AG04450 (cell line): ENCODE measurements at places on chromosomes 6 and 20. TPM values are rescaled to one million over a fixed set of nuclear protein-coding genes. Genes with fewer than 3 reads are reported as not detected.

DNA sequence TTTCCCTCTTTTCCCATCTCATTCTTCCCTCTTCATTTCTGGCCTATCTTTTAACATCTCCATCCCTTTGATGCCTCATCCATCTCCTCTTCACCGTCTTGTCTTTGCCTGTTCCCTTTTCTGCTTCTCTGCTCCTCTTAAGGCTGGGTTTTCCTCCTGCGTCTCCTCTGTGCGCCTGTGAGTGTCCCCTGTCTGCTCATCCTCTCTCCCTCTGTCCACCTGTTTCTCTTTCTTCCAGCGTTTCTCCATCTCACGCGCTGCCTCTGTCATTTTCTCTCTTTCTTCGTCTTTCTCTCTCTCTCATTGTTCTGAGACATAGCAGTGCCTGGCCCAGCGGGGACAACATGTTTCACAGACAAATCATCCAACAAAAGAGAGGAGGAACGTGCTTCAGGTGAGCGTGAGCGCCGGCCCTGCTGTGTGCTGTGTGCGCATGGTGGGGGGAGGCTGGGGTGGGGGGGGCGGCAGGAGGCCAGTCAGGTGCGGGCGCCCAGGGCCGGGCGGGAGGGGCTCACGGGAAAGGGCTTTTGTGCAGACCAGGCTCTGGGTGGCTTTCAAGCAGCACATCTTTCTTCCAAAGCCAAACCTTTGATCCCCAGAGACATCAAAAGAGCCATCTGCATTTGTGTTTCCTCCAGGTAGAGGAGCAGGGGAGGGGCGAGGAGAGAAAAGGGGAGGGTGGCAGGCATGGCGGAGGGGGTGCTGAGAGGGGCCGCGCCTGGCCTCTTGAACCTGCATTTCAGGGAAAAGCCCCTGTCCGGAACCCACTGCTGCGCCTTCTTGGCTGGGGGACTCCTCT is 121.3 kb downstream of the VEGFA start:
- no peak for DNase-seq

Gene FOXA2
- polyA plus RNA-seq: not detected in 2 replicates

Gene CNR1
- polyA plus RNA-seq: not detected in 2 replicates

- DNase-seq: no peak
Measured at GRCh38 chr6:56652231-56652630, 9.5 kb upstream of the DST start.

DNA sequence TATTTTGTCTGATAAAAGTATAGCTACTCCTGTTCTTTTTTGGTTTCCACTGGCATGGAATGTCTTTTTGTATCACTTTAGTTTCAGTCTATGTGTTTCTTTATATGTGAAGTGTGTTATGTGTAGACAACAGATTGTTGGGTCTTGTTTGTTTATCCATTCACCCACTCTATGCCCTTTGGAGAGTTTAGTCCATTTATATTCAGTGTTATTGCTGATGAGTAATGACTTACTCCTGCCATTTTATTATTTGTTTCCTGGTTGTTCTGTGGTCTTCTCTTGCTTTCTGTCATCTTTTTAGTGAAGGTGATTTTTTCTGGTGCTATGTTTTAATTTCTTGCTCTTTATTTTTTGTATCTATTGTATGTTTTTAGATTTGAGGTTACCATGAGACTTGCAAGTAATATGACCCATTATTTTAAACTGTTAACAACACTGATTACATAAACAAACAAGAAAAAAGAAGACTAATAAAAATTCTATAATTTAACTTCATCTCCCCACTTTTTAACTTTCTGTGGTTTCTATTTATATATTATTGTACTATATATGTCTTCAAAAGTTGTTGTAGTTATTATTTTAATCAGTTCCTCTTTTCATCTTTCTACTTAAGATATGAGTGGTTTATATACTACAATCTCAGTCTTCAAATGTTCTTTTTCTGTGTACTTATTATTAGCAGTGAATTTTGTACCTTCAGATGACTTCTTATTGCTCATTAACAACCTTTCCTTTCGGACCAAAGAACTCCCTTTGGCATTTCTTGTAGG is 323.4 kb downstream of the BTBD9 start:
- DNase-seq: no peak

DNA sequence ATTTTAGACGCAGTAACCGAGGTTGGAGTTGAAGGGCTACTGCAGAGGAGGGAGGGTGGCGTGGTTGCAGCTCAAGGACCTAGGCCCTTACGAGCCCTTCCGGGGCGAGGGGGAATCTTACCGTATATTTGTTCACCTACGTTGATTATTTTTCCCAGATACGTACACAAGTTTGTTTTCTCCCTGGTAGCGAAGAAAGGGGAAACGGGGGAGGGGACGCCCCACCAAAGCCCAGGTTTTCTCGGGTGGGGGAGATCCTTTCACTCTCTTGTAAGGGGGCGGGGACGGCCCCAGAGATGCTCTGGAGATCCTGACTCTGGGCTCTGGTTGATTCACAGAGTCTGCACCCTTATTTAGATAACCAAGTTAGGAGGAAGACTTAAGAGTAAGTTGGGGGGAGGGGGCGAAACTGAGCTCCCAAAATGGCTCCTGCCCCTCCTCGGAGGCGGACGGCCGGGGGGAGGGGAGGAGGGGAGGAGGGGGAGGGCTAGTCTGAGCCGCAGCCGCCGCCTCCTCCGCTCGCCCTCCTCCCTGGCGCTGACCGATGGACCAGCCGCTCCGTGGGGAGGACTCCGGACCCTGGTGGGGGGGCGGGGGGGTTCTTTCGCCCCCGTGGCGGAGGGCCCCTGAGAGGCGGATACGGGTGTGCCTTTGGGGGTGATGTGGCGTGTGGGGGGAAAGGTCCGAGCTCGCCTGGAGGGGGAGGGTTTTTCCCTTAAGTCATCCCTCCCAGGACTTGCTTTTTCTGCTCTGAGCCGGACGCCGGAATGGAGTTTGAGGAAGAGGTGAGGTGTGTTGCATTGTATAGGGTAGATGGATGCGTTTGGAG is 2.2 kb downstream of the BRD2 start:
- DNase-seq: peak; percentile 86

DNA sequence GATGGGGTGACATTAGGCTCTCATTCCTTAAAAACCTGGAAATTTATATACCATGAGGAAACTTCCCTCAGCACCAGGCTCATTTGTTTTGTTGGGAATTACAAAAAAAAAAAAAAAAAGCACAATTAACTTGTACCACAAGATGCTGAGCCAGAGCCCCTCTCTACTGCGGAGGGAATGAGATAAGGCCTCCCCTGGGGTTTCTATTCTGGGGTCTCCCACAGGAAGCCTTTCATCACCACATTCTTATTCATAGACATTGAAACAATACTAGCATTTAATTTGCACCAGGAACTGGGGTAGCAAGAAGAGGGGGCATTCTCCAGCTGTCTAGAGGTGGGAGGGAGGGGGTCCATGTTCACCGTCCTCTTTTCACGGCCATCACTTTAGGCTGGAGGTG is 23.0 kb upstream of the RPS6KA2 start:
- DNase-seq: no peak

DNA sequence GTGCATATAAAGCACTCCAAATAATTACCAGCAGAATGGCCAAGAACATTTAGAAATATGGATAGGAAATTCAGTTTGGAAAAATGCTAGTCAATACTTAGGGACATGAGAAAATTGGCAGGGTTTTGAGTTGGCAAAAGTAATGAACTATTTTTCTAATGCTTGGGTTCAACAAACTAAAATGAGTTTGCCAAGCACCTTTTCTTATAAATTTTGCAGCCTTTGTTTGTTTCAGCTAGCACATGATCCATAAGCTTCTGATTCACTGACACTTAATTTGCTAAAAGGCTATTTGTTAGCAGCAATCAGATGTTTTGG is 324.8 kb downstream of the QKI start:
- no peak for DNase-seq

Gene ZC3H12D
- 0.01 and 0.02 TPM in 2 replicates for polyA plus RNA-seq

- DNase-seq: no peak
Measured at GRCh38 chr6:167744681-167745669, 81.7 kb upstream of the AFDN start.

GRCh38 chr6:41965429-41966213 is 24.0 kb upstream of the CCND3 start:
- no peak for DNase-seq

GRCh38 chr6:110356778-110357177 is 1.4 kb downstream of the METTL24 start:
- DNase-seq: no peak

Gene ALDH8A1
- polyA plus RNA-seq: 0.33 and 0.35 TPM in 2 replicates

DNA sequence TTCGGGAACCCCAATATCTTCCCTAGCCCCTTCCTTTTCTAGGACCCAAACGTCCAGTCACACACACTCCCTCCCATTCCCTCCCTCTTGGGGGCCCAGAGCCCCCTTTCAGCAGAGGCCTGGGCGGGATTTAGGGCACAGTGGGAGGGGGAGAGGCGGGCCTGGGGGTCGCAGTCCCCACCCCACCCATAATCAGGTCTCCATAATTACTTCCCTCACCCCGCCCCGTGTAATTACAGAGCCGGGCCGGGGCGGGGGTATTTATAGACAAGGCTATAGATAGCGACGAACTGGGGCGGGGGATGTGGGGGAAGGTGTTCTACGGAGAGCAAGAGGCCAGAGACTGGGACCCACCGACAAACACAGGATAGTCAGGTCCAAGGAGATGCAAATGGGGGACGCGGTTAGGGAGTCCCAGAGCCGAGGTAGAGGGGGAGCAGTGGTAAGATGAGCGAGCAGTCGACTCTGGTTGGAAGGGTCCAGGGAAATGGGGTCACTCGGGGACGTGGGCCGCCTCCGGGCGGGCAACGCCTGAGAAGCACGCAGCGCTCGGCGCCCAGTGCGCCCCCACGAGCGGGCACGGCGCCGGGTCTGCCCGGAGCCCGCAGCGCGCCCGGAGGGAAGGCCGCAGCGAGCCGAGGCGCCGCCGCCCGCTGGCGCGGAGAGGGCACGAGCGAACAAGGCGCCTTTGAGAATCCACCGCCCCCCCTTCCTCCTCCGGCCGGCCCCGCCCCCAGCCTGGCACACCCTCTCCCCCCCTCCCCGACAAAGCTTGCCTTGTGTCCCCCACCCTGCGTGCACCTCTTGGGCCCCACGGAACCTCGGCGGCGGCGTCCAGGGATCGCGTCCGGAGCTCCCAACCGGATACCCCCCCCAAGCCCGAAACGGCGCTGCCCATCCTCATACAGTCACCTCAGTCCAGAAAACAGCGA is 670 bp upstream of the COL11A2 start:
- no peak for DNase-seq

Gene EEF1A1
- polyA plus RNA-seq: 24,076 and 25,115 TPM in 2 replicates

DNA sequence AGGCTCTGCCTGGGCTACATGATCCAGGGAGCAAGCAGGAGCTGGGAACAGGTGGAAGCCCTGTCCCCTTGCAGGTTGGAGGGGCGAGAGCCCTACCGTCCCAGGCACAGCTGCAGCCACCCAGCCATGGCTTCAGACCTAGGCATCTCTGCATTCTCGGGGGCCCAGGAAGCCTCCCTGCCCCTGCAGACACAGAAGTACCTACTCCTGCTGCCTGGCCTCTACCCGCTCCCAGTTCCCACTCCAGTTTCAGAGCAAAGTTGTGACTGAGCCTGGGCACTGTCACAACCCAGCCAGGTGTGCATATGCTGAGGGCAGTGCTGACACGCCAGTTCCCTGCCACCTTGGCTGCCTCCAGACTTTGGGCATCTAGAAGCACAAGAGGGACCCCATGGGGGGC is 645.9 kb downstream of the HTR1B start:
- DNase-seq: no peak

- no peak for DNase-seq
Measured at GRCh38 chr6:19873031-19873430, 35.9 kb downstream of the ID4 start.

Gene TCP11
- polyA plus RNA-seq: 0.11 and 0.15 TPM in 2 replicates

- no peak for DNase-seq
Measured at GRCh38 chr6:167508919-167509852, 184.3 kb downstream of the TTLL2 start.

GRCh38 chr6:85670573-85670972 is 27.9 kb upstream of the SYNCRIP start:
- no peak for DNase-seq

GRCh38 chr6:138105446-138105845 is 1.8 kb downstream of the PERP start:
- DNase-seq: no peak

GRCh38 chr6:43307451-43308100 is 1.1 kb downstream of the CRIP3 start:
- DNase-seq: no peak

GRCh38 chr6:74976026-74976425 is 229.8 kb downstream of the COL12A1 start:
- no peak for DNase-seq

Gene MED23
- 32.5 and 40.1 TPM in 2 replicates for polyA plus RNA-seq

DNA sequence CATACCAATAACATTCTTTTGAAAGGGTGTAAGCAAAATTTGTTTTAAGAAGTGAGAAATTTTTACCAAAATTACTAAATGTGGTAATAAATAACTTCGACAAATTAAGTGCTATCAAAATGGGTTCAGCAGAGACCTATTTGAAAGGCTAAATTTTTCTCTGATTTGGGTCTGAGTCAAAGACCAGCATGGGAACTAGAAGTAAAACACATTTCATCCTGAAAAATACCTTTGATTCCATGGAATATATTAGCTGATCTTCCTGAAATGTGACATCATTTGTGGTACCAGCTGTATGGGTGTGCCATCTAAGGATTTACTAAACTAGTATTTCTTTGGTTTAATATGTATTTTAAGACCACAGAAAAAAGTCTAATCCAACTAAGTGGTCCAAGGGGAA is 63.6 kb downstream of the BLOC1S5 start:
- DNase-seq: no peak

DNA sequence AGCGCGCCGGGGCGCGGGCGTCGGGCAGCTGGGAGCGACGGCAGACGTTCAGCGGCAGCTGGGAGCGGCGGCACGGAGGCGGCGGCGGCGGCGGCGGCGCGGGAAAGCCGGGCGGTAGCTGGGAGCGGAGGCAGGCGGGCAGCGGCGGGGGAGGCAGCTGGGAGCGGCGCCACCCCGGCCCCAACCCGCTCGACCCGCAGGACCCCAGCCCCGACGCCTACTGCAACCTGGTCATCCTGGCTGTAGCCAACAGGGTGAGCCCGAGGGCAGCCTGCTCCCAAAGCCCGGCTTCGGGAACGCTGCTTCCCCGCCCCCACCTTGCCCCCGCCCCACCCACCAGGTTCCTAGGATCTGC is 8.9 kb downstream of the CCM2L start:
- no peak for DNase-seq

Gene NFATC2
- 0.07 and 0.09 TPM in 2 replicates for polyA plus RNA-seq

GRCh38 chr6:20404641-20405032 is 3.0 kb downstream of the E2F3 start:
- no peak for DNase-seq

- DNase-seq: no peak
Measured at GRCh38 chr6:114712129-114712662, 369.4 kb upstream of the HS3ST5 start.

- no peak for DNase-seq
Measured at GRCh38 chr6:37654727-37655500, 42.8 kb downstream of the MDGA1 start.

- DNase-seq: no peak
Measured at GRCh38 chr6:33945931-33946330, 142.1 kb upstream of the MLN start.

Gene NEDD9
- 7.2 and 10.9 TPM in 2 replicates for polyA plus RNA-seq

DNA sequence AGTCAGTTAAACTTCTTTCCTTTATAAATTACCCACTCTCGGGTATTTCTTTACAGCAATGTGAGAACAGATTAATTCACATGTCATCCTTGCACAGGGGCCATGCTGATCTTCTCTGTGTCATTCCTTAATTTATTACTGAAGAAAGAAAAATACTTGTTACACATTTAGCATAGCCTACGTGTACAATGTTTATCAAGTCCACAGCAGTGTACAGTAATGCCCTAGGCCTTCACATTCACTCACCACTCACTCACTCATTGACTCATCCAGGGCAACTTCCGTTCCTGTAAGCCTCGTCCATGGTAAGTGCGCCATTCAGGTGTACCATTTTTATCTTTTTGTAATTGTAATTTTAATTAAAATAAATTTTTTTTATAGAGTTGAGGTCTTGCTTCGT is 73.6 kb downstream of the RSPH3 start:
- DNase-seq: peak; percentile 39

GRCh38 chr20:40082436-40082835 is 606.6 kb downstream of the MAFB start:
- DNase-seq: no peak
